Activated CD8-positive, alpha-beta memory T cell treated with anti-CD3 and anti-CD28 coated beads for 1 hour (primary cell): ENCODE measurements at places on chromosomes 4 and X.

DNA sequence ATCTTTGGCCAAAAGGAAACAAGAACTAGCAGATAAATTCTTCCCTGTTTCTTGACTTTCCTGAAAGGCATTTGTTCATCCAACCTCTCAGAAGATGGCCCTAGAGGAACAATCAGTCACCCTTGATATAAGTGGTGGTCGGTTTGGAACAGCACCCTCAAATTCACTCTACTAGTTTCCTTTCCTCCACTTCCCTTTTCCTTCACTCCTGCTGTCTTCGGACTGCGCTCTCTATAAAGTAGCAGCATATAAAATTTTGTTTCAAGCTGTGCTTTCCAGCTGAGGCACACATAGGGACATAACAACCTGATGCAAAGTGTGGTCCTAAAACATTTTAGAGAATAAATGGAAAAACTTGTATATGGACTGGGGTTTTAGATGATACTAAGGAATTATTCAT, 29.0 kb upstream of the MOB1B start:
- no peak for DNase-seq

DNA sequence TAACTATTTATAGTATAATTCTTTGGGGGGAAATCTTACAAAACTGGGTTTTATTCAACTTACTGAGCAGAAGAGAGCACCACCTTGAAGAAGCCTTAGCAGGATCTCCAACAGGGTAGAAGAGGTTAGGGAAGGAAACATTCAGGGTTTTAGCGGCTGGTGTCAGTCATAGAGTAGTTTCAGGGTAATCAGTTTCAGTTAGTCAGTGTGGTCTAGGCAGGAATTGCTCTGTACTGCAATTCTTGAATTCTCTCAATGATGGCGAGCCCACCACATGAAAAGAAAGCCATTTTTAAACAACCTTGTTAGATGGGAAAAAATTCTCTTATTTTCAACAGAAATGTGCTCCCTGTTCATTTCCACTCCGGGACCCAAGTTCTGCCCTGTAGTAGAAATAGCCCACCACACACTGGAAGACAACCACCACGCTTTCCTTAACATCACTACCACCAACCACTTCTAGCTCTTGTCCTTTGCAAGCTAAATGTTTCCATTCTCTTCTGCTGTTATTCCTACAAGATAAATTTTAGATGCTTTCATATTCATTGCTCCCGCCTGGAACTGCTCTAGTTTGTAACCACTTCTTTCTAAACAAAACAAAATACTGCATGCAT, 25.9 kb downstream of the COL25A1 start:
- DNase-seq: no peak

DNA sequence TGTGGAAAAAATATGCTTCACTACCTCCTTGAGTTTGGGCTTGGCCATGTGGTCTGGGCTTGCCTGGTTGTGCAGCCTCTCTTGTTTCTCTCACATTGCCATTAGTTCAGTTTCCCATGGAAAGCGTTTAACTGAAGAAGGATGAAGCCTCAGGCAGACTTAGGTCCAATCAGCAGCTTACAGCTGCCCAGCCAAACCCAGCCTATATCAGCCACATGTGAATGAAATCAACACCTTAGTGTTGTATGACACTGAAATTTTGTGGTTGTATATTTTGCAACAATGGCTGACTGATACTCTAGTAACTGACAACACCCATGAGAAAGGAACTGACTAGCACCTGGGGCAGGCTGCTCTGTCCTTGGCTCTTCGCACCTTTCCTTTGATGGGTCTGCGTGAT, 81.2 kb downstream of the KLF8 start:
- no peak for DNase-seq

DNA sequence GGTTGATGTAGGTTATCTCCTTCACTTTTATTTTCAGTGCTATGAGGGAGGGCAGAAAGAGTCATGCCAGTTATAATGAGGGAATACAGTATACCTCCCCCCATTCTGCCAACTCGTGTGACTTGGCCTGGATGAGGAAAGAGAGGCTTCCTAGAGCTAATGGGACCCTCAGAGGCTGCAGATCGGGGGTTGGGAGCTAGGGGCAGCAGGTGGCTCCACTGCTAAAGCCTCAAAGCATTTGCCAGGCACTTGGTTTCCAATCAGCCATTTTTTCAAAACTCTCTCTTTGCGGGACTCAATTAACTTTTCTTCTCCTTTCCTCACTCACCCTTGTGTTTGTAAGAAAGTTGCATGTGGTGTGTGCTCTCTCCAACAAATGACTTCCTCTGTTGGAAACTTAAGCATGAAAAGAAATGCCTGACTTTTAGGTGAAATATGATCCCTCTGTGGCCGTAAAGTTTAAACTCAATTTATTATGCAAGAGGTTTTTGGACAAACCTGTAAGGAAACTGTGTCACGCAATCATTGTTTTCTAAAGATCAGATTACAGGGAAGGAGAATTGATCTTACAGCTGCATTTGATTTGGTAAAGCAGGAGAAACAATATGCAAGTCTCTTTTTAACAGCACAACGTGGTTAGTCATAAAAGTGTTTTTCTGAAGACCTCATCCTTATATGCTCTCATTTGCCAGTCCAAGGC, 7.0 kb downstream of the SFRP2 start:
- no peak for DNase-seq

DNA sequence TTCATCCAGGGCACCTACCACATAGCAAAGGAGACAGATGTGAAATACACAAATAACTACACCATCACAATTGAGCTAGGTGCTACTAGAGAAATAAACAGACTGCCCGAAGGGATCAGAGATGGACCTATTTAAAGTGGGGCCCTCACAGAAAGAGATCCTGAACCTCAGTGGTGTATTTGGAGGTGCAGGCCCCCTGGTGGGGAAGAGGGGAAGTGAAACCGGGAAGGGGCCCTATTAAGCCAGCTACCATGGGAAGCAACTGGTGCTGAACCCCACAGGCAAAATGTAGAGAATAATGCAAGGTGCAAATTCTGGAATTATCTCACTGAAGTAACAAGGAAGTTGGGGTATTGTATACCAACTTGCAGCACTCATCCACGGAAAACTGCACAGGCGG, 78.6 kb upstream of the FAM9A start:
- DNase-seq: no peak

GRCh38 chrX:10952619-10953018, 158.5 kb upstream of the HCCS start:
- DNase-seq: no peak

- no peak for DNase-seq
Measured at GRCh38 chrX:37509349-37509748, 62.1 kb upstream of the LANCL3 start.

GRCh38 chr4:74632634-74633033, 161.7 kb downstream of the BTC start:
- DNase-seq: no peak

GRCh38 chr4:152988721-152989553, 52.8 kb downstream of the FHDC1 start:
- no peak for DNase-seq

GRCh38 chrX:49172280-49172780, 632 bp downstream of the PLP2 start:
- DNase-seq: peak; percentile 46

DNA sequence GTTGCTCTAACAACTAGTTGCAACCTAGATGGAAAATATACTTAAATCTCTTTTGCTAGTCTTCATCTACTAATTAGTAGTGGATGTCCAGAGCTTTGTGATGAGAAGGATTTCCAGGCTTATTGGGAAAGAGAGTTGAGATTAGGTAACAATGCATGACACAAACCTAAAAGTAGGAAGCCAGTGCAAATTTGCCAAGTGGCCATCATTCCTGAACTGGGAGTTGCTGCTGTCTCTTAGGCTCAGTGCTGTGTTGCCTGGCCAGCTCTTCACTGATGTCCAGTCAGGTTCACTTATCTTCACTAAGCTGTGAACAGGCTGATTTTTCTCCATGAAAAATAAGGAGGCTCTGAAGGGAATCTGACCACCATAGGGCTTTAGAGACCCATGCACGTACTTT, 105.6 kb upstream of the AMOT start:
- no peak for DNase-seq

DNA sequence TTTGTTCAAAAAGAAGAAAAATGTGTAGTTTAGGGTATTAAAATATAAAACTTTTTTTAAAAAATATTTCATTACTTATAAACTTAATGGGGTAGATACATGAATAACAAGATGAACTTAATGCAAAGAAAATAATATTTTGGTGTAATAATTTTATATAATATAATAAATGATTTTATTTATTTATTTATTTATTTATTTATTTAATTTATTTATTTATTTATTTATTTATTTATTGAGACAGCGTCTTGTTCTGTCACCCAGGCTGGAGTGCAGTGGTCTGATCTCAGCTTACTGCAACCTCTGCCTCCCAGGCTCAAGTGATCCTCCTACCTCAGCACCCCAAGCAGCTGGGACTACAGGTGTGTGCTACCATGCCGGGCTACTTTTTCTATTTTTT, 20.8 kb upstream of the TEX13C start:
- no peak for DNase-seq

DNA sequence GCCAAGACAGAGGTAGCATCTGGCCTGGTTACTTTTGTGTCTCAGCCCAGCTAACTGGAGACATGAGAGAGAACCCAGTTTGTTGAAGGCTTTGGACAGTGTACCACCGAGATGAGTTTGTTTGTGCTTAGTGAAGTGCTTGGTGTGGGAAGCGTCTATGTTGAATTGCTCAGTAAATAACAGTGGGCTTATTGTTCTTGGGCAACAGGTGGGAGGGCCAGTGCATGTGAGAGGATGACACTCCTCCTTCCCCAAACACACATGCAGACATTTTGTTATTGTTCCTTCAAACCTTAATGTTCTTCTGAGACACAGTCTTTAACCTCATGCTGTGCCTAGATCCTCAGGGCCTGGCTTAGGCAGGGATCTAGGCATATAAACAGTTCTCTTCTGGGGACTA, 39.7 kb downstream of the MSN start:
- DNase-seq: no peak

- DNase-seq: no peak
Measured at GRCh38 chr4:10437735-10438134, 19.5 kb downstream of the ZNF518B start.

- no peak for DNase-seq
Measured at GRCh38 chr4:148065075-148065474, 333.2 kb downstream of the ARHGAP10 start.

DNA sequence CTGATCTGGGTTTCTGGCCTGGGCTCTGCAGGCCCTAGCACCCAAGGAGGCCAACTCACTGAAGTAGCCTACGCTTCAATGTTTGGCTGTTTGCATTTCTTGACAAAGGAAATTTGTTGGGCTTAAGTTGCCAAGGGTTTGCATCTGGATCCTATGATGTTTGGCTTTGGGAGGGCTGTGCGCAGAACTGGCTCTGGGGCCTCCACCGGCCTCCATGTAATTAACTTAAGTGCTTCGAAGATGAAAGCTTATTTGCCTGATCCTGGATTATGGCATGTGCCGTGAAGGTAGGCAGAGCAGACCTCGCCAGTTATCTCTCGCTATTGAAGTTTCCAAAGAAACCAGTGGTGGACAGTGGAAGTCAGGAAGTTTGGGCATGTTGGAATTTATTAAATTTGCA, 124.3 kb upstream of the STX18 start:
- no peak for DNase-seq

GRCh38 chr4:153227469-153228075, 23.3 kb downstream of the TRIM2 start:
- DNase-seq: no peak

- DNase-seq: no peak
Measured at GRCh38 chr4:186762865-186763264, 39.2 kb upstream of the FAT1 start.

- DNase-seq: no peak
Measured at GRCh38 chr4:78057600-78058550, 752 bp downstream of the FRAS1 start.

DNA sequence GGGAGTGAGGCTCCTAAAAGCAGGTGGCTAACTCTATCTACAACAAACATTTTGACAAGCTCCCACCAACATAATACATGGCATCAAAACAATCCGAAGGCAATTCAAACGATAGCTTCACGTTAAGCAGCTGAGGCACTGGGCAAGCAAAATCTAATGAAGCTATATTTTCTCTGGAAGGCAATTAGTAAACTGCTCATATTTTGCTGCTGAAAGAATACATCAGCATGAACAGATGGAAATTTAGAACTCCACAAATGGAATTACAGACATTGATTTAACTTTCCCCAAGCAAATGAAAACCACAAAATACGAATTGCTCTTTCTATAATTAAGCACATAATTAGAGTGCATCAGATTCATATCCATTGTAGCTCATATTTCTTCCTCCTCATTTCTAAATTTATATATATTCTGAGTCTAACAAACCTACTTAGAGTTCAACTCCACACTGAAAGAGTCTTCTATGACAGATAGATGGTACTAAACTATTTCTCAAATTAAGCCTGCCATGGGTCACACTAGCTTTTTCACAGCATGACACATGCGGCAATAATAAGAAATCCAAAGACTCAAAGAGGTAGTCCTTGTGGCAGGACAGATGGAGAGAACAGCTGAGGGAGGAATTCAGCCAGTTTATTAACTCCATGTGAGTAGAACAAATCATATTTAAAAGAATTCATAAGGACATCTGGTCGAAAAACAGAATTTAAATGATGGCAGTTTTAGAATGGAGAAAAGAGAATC, 305.4 kb downstream of the MAPK10 start:
- DNase-seq: no peak

DNA sequence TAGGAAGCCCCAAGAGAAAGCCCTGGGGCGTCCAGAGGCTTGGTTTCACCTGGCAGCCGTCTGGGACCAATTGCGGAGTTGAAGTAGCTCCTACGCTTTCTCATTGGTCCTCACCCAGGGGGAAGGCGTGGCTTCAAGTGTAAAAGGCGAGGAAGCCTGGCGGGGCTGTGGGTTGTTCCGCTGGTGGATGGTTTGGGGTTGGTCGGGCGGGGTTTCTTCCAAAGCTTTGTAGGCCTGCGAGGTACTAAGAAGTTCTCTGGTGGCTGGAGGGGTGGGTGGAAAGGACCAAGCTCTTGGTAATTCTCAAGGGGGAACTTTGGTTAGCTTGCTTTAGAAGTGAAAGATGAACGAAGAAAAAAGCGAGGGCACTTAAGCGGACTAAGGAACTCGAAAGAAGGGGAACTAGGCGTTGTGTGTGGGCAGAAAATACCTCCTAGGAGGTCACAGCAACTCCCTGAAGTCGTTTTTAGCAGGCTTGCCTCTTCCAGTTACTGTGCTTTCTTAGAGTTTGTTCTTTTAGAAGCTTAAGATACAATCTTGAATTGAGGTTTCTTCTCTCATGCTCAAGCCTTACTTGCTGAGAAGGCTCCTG, 36.6 kb downstream of the CCNG2 start:
- peak; percentile 38 for DNase-seq

GRCh38 chr4:123619326-123619725, 222.7 kb downstream of the SPRY1 start:
- no peak for DNase-seq

- no peak for DNase-seq
Measured at GRCh38 chr4:181613200-181613599, 630.0 kb upstream of the TENM3 start.
